ENCODE measurements at places on chromosomes 7 and 10.

- H3K36me3 ChIP-seq, result peaks cover 7% of the 10 kb centered on the region
- no peaks in the 10 kb centered on the region for H3K4me1 ChIP-seq
- no peak overlapping the region for H3K4me3 ChIP-seq
- H3K27ac ChIP-seq, result no peak overlapping the region
These were observed 6.7 kb upstream of the IMMP2L start for GRCh38 chr7:111568870-111569462.

- H3K36me3 ChIP-seq, result no peaks in the 10 kb centered on the region
- no peak within 1 kb of the TSS for H3K4me3 ChIP-seq
- no peak within 1 kb of the TSS for H3K27ac ChIP-seq
- H3K27me3 ChIP-seq, result peaks cover 6% of the 10 kb centered on the region
These were observed at the start of gene ANK3 for GRCh38 chr10:60389413-60390025. ANK3 (minus strand) TSS chr10:60389875; CDS start chr10:60389538, 337 bp downstream.

GRCh38 chr7:27459021-27459730, 203.5 kb downstream of the HIBADH start:
- H3K27me3 ChIP-seq, result peaks cover 12% of the 10 kb centered on the region
- DNase-seq, result no peak
- H3K4me3 ChIP-seq, result no peak overlapping the region
- no peaks in the 10 kb centered on the region for H3K36me3 ChIP-seq

- H3K4me1 ChIP-seq, result peaks cover 10% of the 10 kb centered on the region
- H3K27me3 ChIP-seq, result peaks cover 8% of the 10 kb centered on the region
- DNase-seq, result no peak
- no peak overlapping the region for H3K4me3 ChIP-seq
- no peak overlapping the region for H3K27ac ChIP-seq
- no peaks in the 10 kb centered on the region for H3K36me3 ChIP-seq
These were observed 99.9 kb upstream of the IKZF1 start for GRCh38 chr7:50204581-50204980.

GRCh38 chr10:104330168-104331110, 7.8 kb downstream of the ITPRIP start:
- peaks cover 3% of the 10 kb centered on the region for H3K27me3 ChIP-seq
- H3K27ac ChIP-seq, result peak overlapping the region; percentile 95
- H3K36me3 ChIP-seq, result no peaks in the 10 kb centered on the region
- H3K4me1 ChIP-seq, result peaks cover 96% of the 10 kb centered on the region

DNA sequence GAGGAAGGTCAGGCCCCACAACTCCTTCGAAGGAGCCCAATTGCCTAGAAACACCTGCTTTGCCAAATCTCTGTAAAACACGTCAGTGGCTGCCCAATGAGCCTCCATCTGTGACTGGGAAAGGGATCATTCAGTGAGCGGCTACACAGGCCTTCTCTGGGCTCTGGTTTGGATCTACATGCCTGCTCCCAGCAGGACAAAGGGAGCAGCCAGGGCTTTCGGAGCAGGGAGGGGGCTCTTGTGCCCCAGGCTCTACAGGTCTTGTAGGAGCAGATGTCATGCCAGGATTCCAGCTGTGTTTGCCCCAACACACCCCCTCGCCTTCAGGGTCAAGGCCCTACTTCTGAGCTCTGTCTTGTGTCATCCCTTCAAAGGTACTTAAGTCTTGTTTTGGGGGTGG, 73.5 kb downstream of the CLEC2L start:
- no peak overlapping the region for H3K4me3 ChIP-seq
- H3K27ac ChIP-seq, result no peak overlapping the region
- H3K4me1 ChIP-seq, result peaks cover 10% of the 10 kb centered on the region
- no peaks in the 10 kb centered on the region for H3K27me3 ChIP-seq
- no peak for DNase-seq

DNA sequence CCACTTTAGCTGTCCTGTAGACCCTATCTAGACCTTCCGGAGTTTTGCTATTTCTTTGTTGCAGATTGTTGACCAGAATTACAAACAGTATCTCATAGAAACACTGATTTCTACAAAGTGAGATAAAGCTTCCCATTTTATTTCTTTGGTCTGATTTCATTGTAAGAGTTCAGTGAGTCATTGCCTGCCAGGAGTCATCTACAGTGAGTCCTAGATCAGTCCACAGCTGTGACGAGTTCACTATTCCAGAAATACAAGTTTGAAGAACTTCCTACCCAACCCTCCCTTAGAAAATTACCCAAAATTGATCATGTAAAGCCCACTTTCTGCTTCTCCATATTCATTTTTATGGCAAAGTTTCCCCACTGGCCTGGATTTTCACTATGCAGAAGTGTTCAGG, 905.5 kb downstream of the CNTNAP2 start:
- H3K27me3 ChIP-seq, result no peaks in the 10 kb centered on the region
- no peak overlapping the region for H3K4me3 ChIP-seq
- no peaks in the 10 kb centered on the region for H3K4me1 ChIP-seq
- DNase-seq, result no peak
- H3K27ac ChIP-seq, result no peak overlapping the region

DNA sequence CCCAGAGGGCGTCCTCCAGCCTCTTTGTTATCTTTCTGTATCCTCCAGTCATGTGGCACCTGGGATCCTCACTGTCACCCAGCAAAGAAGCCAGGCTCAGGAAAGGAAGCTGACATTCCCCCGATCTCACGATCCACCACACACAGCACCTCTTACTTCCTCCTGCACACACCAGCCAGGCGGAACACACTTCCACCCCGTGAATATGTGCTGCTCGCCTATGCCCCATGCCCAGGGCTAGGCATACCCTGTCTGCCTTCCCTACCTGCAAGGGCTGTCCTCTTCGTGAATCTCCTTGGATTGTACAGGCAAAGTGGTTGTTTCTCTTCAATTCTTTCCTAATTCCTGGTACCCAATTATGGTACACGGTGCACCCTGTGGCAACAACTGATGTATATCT, 191.0 kb downstream of the TNS3 start:
- H3K27me3 ChIP-seq, result peaks cover 8% of the 10 kb centered on the region
- H3K36me3 ChIP-seq, result peaks cover 53% of the 10 kb centered on the region
- DNase-seq, result no peak
- no peak overlapping the region for H3K4me3 ChIP-seq
- no peak overlapping the region for H3K27ac ChIP-seq

DNA sequence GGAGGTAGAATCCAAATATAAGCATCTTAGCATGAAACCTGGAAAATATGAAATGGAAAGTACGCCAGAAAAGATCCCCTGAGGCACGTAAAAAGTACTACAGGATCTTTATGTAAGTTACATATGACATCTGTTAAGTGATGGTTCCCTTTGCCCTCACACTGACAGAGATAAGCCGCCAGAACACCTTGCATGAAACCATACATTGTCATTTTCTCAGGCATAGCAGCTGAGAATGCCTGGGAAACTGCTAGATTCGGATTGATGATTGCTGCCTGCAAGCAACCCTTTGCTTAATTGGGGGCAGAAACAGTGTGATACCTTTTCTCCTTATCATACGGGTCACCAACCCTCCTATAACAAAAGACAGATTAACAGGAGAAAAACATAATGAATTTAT, 826.6 kb upstream of the LRRN3 start:
- DNase-seq, result no peak
- H3K27ac ChIP-seq, result no peak overlapping the region

GRCh38 chr7:94973844-94974243, 66.5 kb downstream of the PPP1R9A start:
- H3K27ac ChIP-seq, result peak overlapping the region; percentile 41
- H3K4me3 ChIP-seq, result no peak overlapping the region
- H3K27me3 ChIP-seq, result no peaks in the 10 kb centered on the region

- H3K4me1 ChIP-seq, result peaks cover 29% of the 10 kb centered on the region
- no peaks in the 10 kb centered on the region for H3K36me3 ChIP-seq
- H3K4me3 ChIP-seq, result peak overlapping the region; percentile 79
These were observed 208.7 kb upstream of the PHYHIPL start for GRCh38 chr10:58967551-58968388.

- H3K27ac ChIP-seq, result no peak overlapping the region
- H3K36me3 ChIP-seq, result peaks cover 11% of the 10 kb centered on the region
These were observed 19.8 kb downstream of the ERCC6 start for GRCh38 chr10:49518982-49519578.

DNA sequence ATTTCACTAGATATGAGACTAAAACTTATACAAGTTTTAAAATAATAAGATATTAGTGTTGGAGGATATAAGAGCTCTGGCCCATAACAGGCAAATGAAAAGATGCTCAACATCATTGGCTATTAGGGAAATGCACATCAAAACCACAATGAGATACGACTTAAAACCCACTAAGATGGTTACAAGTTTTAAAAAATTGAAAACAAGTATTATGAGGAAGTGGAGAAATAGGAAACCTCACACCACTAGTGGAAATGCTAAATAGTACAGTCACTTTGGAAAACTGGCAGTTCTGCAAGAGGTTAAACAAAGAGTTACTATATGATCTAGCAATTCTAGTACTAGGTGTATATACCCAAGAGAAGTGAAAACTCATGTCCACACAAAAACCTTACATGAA, 17.2 kb downstream of the PANK1 start:
- H3K27me3 ChIP-seq, result peaks cover 4% of the 10 kb centered on the region
- no peak overlapping the region for H3K4me3 ChIP-seq

GRCh38 chr10:75470901-75471300, 39.5 kb downstream of the LRMDA start:
- H3K4me3 ChIP-seq, result no peak overlapping the region
- no peak overlapping the region for H3K27ac ChIP-seq
- peaks cover 11% of the 10 kb centered on the region for H3K36me3 ChIP-seq
- peaks cover 37% of the 10 kb centered on the region for H3K4me1 ChIP-seq

DNA sequence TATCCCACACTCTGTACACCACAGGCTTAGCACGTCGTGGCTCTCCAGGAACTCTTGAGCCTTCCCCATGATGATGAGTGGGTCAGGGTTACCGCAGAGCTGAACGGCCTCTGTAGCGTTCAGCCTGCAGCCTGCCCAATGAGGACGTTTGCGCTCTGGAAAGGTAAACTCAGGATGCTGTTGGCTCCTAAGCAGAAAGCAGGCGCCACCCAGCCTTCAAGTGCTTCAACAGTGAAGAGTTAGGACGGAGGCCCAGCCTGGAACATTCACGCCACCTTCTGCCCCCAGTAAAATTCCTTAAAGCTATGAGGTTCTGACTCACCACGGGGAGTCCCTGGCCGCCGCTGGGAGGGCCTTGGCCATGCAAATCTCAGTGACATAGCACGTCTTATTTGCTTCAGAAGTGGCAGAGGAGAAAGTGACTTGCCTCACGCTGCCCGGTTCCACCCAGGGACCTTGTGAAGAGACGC, 161.5 kb upstream of the SH2B2 start:
- peak overlapping the region; percentile 23 for H3K27ac ChIP-seq
- H3K36me3 ChIP-seq, result peaks cover 67% of the 10 kb centered on the region
- H3K4me3 ChIP-seq, result no peak overlapping the region
- H3K27me3 ChIP-seq, result peaks cover 13% of the 10 kb centered on the region
- peaks cover 36% of the 10 kb centered on the region for H3K4me1 ChIP-seq
- DNase-seq, result peak; percentile 16

DNA sequence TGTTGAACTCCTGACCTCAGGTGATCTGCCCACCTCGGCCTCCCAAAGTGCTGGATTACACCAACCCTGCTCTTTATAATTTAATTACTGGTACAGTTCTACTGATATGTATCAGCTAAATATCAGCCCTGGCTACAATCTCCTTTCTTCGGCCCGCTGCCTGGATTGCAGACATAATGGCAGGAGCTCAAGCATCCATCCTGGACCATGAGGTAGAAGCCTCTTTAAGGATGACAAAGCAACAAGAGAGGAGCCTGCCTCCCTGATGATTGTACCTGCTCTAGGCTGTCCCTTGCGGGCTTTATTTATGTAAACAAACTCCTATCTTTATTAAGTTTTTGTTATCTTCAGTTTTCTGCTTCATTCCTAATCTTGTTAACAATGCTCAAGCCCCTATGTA, 5.6 kb upstream of the PSAP start:
- no peak overlapping the region for H3K27ac ChIP-seq
- no peak overlapping the region for H3K4me3 ChIP-seq
- DNase-seq, result no peak
- no peaks in the 10 kb centered on the region for H3K36me3 ChIP-seq

GRCh38 chr10:122259075-122259466, 12.0 kb upstream of the BTBD16 start:
- no peaks in the 10 kb centered on the region for H3K27me3 ChIP-seq
- no peak for DNase-seq
- H3K4me3 ChIP-seq, result no peak overlapping the region
- peak overlapping the region; percentile 80 for H3K27ac ChIP-seq
- peaks cover 40% of the 10 kb centered on the region for H3K36me3 ChIP-seq

GRCh38 chr10:127034034-127034633, 128.9 kb downstream of the DOCK1 start:
- H3K27ac ChIP-seq, result no peak overlapping the region
- H3K36me3 ChIP-seq, result peaks cover 54% of the 10 kb centered on the region
- H3K27me3 ChIP-seq, result no peaks in the 10 kb centered on the region
- no peak for DNase-seq

DNA sequence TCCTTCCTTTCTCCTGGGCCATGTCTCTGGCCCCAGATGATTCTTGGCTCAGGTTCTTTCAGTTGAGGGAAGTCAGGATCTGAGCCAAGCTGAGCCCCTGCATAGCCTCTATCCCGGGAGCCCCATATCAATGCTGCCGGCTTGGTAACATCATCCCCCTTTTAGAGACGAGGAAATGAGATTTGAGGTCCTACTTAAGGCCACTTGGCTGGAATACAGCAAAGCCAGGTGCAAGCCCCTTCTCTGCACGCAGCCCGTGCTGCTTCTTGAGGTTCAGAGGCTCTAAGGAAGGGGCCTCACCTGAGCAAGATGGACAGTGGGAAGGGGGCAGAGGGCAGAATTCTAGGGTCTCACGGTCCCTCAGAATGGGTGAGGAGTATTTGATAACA, 2.4 kb upstream of the IRF5 start:
- no peak overlapping the region for H3K27ac ChIP-seq
- H3K27me3 ChIP-seq, result peaks cover 69% of the 10 kb centered on the region
- H3K4me1 ChIP-seq, result peaks cover 17% of the 10 kb centered on the region
- H3K4me3 ChIP-seq, result no peak overlapping the region
- DNase-seq, result no peak

DNA sequence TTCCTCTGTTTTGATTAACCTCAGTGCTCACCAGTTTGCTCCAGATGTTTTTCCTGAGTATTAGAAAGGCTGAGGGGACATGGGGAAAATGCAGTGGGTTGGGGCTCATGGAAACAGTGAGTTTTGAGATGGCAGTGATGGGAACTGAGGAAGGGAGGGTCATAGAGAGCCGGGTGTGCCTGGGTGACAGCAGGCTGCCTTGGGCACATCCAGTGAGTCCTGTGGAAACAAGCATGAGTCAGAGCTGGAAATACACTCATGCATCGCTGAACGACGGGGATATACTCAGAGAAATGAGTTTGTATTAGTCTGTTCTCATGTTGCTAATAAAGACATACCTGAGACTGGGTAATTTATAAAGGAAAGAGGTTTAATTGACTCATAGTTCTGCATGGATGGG, 202.2 kb downstream of the TMEM178B start:
- no peak for DNase-seq
- no peak overlapping the region for H3K27ac ChIP-seq
- H3K4me3 ChIP-seq, result no peak overlapping the region
- H3K36me3 ChIP-seq, result no peaks in the 10 kb centered on the region
- H3K27me3 ChIP-seq, result peaks cover 11% of the 10 kb centered on the region
- no peaks in the 10 kb centered on the region for H3K4me1 ChIP-seq

- H3K36me3 ChIP-seq, result no peaks in the 10 kb centered on the region
- H3K27ac ChIP-seq, result no peak overlapping the region
- no peak for DNase-seq
- peak overlapping the region; percentile 80 for H3K4me3 ChIP-seq
These were observed 2.9 kb downstream of the LRRTM3 start for GRCh38 chr10:66928776-66929175.

- H3K36me3 ChIP-seq, result peaks cover 7% of the 10 kb centered on the region
- peaks cover 28% of the 10 kb centered on the region for H3K27me3 ChIP-seq
- H3K4me1 ChIP-seq, result peaks cover 73% of the 10 kb centered on the region
- no peak overlapping the region for H3K27ac ChIP-seq
- H3K4me3 ChIP-seq, result peak overlapping the region; percentile 20
These were observed 114.8 kb upstream of the TCF7L2 start for GRCh38 chr10:112835217-112835715.

- peaks cover 33% of the 10 kb centered on the region for H3K27me3 ChIP-seq
- H3K4me3 ChIP-seq, result no peak overlapping the region
- H3K4me1 ChIP-seq, result no peaks in the 10 kb centered on the region
These were observed 11.2 kb upstream of the PLEKHA1 start for GRCh38 chr10:122363311-122363710.
